ENCODE measurements at places on chromosomes 13 and 19.

GRCh38 chr19:7926021-7926726 lies at the start of gene CTXN1:
TSS of gene CTXN1 (minus strand) at chr19:7926135. CDS start at chr19:7925538, 597 bp downstream.
- DNase-seq: peak; percentile 29

DNA sequence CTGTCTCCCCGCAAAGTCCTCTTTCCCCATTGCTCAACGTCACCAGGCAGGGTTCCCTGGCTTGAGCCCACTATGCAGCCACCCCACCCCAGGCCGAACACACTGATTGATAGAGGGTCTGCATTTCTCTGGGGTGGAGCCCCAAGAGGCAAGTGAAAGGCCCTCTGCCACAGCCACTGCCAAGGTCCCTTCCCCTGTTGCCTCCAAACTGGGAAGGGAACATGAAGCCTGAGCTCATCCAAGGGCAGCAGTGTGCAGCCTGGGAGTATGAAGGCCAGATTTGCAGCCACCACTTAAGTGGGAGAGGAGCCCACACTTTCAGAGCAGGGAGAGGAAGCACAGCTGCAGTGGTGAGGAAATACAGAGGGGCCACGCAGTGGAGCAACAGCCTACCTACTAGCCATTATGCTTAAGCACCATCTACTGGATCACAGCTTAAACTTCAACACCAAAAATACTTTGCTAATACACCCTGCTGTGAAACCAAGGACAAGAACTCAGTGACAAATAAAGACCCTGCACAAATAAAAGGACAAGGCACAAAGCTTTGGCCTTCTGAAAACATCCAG lies 48.6 kb downstream of the UBL3 start:
- DNase-seq: no peak

GRCh38 chr13:69010789-69011188 lies 1096.8 kb upstream of the ATXN8OS start:
- no peak for DNase-seq

DNA sequence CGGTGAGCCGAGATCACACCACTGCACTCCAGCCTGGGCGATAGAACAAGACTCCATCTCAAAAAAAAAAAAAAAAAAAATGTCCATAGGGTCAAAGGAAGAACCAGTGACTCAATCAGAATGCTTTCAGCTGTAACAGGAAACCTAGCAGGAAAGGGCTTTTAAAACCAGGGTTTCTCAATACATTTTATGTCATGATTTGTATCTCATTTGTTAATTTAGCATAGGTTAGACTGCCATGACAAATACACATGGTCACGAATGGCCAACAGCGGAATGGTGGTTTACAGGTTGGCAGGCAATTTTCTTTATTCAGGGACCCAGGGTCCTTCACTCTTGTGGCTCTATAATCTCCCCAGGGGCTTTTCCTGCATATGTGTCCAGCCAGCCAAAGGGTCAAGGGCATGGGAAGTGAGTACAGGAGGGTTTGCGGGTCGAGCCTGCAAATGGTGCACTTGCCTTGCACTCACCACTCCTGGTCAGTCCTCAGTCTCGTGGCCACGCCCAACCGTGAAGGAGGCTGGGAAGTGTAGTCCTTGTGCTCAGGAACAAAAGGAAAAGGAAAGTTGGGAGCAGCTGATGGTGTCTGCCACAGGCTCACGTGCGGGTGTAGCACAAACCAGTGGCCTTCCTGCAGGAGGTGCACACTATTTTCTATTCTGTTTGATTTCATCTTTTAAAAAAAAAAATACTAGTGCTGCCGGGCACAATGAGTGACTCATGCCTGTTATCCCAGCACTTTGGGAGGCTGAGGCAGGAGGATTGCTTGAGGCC lies 14.8 kb downstream of the DHX34 start:
- DNase-seq: no peak

GRCh38 chr13:74895042-74895796 lies 586.8 kb downstream of the TBC1D4 start:
- DNase-seq: no peak

- DNase-seq: no peak
These were observed 15.7 kb upstream of the TEX29 start for GRCh38 chr13:111304603-111305289.

- DNase-seq: no peak
These were observed 6.2 kb upstream of the ZNF497 start for GRCh38 chr19:58368561-58369360.

GRCh38 chr19:27767234-27767633 lies 1445.7 kb downstream of the UQCRFS1 start:
- no peak for DNase-seq

GRCh38 chr13:101416181-101417042 lies at the start of gene NALCN:
TSS of gene NALCN (minus strand) at chr13:101416508. CDS start at chr13:101399126, 17,382 bp downstream.
- peak; percentile 36 for DNase-seq

- no peak for DNase-seq
These were observed 70.6 kb upstream of the KLF12 start for GRCh38 chr13:74204602-74205312.
